ENCODE measurements at places on chromosomes 2 and 18. TPM values are rescaled to one million over a fixed set of nuclear protein-coding genes. Genes with fewer than 3 reads are reported as not detected.

DNA sequence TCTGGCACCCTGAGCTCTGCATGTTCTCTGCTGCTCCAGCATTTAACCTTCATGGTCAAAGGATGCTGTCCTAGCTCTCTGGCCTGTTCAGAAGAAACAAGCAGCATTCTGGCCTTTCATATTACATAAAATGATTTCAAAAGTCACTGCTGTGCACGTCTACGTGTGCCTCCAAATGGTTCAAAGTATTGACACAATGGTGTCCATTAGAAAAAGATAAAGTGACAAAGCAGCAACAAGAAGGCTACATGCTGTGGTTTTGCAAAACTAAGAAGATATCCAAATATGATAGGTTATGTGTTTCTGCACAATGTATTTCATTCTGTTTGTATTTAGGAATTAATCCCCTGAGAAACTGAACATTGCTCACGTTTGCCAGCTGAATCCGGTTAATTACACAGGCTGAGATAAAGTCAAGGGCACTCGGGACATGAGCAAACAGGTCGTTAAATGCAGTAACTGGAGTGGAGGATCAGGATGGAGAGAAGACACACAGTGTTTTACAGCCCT lies 258.5 kb downstream of the DOK6 start:
- no peaks in the 10 kb centered on the region for H3K36me3 ChIP-seq
- H3K4me3 ChIP-seq = no peak overlapping the region
- no peaks in the 10 kb centered on the region for H3K27me3 ChIP-seq

DNA sequence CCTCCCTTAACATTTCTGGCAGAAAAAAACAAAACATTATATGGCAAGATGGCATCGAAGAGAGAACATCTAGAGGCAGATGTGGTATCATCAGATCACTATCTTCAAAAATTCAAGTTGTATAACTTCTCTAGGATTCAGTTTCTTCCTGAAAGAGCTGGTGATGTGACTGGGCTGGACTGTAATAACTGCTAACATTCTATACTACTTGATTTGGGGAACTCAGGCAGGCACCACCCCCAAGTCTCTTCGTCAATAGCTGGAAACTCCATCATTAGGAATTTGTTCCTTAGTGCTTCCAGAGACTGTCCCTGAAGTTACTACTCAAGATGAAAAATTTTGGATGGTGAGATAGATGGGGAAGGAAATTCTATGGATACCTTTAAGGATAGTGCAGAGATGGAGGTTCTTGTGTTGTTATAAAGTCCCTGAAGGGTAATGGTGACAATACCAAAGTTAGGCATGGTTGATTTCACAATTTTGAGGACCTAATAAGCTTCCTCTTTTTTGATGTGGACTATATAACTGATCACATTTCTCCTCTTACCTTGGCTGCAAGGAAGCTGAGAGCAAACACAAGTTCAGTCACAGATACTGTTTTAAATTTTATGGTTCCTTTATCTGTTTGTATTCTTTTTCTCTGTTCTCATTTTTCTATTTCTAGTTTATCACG lies 59.1 kb upstream of the PGAP1 start:
- H3K36me3 ChIP-seq = no peaks in the 10 kb centered on the region
- no peak overlapping the region for H3K4me3 ChIP-seq
- no peaks in the 10 kb centered on the region for H3K27me3 ChIP-seq

Gene BCL11A
- 23.9 TPM for total RNA-seq

- no peak for DNase-seq
- H3K36me3 ChIP-seq = no peaks in the 10 kb centered on the region
- no peak overlapping the region for H3K4me3 ChIP-seq
- H3K27ac ChIP-seq = no peak overlapping the region
Measured at GRCh38 chr2:193793914-193794313, 1599.2 kb upstream of the TMEFF2 start.

- H3K27ac ChIP-seq = no peak within 1 kb of the TSS
- H3K4me3 ChIP-seq = no peak within 1 kb of the TSS
- no peaks in the 10 kb centered on the region for H3K27me3 ChIP-seq
Measured at GRCh38 chr18:5197032-5197434, at the start of gene AKAIN1. TSS of gene AKAIN1 (minus strand) at chr18:5197257. CDS start at chr18:5197053, 204 bp downstream.

DNA sequence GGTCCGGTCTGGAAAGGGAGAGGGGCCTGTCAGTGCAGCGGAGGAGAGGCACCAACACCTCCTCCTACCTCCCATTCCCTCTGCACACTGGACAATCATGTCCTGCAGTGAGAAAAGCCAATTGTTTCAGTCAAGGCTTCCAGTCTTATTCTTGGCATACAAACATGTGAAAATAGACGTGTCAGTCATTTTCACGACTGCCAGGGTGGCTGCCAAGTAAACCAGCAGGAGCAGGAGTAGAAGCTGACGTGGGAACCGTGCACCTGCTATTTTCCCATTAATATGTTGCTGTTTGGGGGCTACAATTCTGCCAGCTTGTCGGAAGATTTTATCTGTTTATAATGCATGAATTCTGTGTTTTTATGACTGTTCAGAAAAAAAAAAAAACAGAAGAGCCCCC lies 202.3 kb downstream of the SPP2 start:
- no peak for DNase-seq
- H3K27me3 ChIP-seq = no peaks in the 10 kb centered on the region
- H3K36me3 ChIP-seq = no peaks in the 10 kb centered on the region
- H3K27ac ChIP-seq = no peak overlapping the region
- H3K4me1 ChIP-seq = peaks cover 61% of the 10 kb centered on the region

DNA sequence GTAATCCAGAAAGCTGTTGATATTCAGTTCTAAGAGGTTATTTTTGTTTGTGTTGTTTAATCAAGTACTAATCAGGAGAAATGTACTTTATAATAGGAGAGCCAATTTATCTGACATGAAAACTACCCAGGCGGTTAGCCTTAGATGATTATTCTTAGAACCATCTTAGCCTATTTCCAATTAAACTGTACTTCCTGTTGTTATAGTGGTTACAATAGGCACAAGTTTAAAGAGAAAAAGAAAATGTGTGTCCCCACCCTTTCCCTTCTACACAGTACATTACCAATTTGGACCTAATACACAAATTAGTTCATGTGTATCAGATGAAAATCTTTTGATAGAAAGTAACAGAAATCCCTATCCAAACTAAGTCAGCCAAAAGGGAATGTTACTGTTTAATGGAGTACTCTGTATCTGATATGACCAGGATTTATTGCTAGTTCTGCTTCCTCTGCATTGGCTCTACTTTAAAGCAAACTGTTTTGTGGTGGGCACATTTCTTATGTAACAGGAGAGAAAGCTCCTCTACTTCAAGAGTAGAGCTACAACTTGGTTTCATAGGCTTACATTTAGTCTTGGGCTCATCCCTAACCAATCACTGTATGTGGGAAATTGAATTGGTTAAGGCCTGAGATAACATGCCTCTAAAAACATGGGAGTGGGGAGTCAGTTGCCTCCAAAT lies 217.9 kb downstream of the UBE2E3 start:
- no peak for DNase-seq
- no peak overlapping the region for H3K4me3 ChIP-seq
- H3K36me3 ChIP-seq = no peaks in the 10 kb centered on the region
- H3K27ac ChIP-seq = no peak overlapping the region
- no peaks in the 10 kb centered on the region for H3K27me3 ChIP-seq

Gene LOXHD1
- 0.19 TPM for total RNA-seq

GRCh38 chr2:98935777-98936352 lies at the start of gene CRACDL:
TSS of gene CRACDL (minus strand) at chr2:98936225. CDS start at chr2:98846800, 89,425 bp downstream.
- H3K4me1 ChIP-seq = peaks cover 17% of the 10 kb centered on the region
- no peaks in the 10 kb centered on the region for H3K36me3 ChIP-seq
- no peak for DNase-seq
- peak within 1 kb of the TSS; percentile 16 for H3K27ac ChIP-seq
- H3K27me3 ChIP-seq = peaks cover 57% of the 10 kb centered on the region
- H3K4me3 ChIP-seq = peak within 1 kb of the TSS; percentile 47

DNA sequence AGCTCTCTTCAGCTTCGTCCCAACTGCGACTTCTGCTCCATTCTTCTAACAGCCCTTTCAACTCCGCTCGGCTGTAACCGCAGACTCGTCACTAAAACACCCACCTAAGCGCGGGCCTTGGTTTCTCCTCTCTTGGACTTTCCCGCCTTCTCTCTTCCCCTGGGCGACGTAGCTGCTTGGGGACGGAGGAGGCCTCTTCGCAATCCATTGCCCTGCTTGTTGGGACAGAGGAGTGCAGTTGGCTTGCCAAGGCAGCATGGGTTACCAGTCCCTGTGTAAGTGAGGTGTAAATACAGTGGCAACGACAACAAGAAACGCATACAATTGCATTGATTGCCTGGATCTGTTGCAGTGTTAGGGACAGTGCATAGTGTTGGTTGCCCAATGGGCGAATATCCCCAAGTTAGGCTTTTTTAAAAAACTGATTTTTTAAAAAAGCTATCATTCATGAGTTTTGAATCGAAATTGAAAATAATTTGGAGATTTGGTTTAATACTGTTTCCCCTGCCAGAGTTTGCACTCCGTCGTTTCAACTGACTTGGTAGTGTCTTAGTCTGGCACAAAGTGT lies 484 bp upstream of the DARS1 start:
- H3K27me3 ChIP-seq = no peaks in the 10 kb centered on the region
- DNase-seq = no peak
- H3K36me3 ChIP-seq = no peaks in the 10 kb centered on the region

DNA sequence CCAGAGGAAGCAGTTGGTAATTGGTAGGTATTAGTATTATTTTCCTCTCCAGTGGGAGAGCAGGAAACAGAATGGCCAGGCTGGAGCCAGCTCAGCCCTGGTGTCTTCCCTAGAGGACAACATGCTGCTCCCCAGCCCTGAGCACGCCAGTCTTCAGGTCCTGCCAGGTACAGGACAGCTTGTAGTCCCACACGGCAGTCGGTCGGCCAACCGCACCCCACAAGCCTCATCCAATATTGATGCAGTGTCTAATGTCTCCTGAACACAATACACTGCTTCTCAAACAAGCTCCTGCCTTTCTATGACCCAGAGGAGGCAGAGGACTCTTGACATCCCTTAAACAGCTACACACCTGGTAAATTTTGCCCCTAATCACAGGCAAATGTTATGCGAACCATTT lies 71.0 kb upstream of the PPP1CB start:
- peaks cover 36% of the 10 kb centered on the region for H3K4me1 ChIP-seq
- no peak overlapping the region for H3K4me3 ChIP-seq
- no peak for DNase-seq
- H3K27me3 ChIP-seq = no peaks in the 10 kb centered on the region
- H3K36me3 ChIP-seq = no peaks in the 10 kb centered on the region

DNA sequence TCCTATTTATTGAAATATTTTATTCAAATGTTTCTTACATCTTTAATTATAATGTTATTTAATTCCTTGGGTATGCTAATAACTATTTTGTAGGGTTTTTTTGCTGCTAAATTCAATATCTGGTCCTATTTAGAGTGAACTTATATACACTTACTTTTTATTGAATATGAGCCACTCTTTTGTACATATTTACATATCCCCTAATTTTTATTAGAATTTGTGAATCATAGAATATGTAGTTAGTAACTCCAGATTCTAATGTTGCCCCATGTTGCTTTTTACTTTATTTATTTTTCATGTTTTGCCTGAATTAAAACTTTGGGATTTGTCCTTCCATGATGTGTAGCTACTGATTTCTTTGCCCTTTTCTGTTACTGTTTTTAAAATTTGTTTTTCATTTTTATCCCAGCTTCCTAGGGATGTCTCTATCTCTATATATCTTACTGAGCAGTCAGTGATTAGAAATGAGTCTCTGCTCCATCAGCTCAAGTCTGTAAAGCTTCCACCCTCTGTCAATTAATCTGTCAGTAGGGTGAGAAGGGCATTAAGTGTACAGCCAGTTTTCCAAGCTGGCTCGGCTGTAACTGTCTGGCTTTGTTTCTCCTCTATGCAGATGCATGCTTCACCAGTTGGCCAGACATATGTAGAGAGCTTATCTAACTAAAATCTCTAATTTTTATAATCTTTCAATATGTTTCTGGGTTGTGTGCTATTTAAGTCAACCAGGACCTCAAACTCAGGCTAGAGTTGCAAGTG lies 256.9 kb downstream of the CDH19 start:
- no peaks in the 10 kb centered on the region for H3K36me3 ChIP-seq
- no peaks in the 10 kb centered on the region for H3K4me1 ChIP-seq
- no peak for DNase-seq

Gene MC2R
- not detected for total RNA-seq

Gene TEKT4
- total RNA-seq = not detected

Gene CD28
- 0.42 TPM for total RNA-seq

- no peaks in the 10 kb centered on the region for H3K4me1 ChIP-seq
- H3K36me3 ChIP-seq = no peaks in the 10 kb centered on the region
- no peaks in the 10 kb centered on the region for H3K27me3 ChIP-seq
- DNase-seq = no peak
Measured at GRCh38 chr18:51884039-51884438, 456.0 kb upstream of the DCC start.

DNA sequence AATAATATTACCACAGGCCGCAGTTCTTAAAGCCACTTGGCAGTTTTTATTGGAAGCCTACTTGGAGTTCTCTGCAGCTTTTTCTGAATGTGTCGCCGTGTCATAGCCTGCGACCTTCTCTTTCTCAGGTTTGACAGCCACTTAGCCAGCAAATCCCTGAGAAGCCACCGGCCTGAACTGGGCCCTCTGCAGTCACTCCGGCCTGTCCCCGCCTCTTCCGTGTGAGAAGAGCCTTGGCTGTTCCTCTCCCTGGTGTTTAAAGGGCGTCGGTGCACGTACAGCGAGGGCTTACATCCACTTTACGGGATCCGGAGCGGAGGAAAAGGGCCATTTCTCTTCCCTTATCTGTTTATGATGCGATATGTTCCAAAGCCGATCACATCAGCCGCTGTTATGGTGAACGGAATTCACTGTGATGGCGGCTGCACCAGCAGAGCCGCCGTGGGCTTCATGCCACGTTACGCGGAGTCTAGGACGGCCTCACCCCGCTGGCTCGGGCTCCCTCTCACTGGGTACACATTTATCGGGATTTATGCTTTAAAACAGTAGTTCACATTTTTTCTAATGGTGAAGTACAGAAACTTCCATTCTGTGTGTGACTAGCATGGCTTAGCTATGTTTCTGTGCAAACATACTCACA lies 66.8 kb downstream of the GBX2 start:
- no peak overlapping the region for H3K4me3 ChIP-seq
- H3K27ac ChIP-seq = no peak overlapping the region
- no peaks in the 10 kb centered on the region for H3K36me3 ChIP-seq
- H3K4me1 ChIP-seq = no peaks in the 10 kb centered on the region

DNA sequence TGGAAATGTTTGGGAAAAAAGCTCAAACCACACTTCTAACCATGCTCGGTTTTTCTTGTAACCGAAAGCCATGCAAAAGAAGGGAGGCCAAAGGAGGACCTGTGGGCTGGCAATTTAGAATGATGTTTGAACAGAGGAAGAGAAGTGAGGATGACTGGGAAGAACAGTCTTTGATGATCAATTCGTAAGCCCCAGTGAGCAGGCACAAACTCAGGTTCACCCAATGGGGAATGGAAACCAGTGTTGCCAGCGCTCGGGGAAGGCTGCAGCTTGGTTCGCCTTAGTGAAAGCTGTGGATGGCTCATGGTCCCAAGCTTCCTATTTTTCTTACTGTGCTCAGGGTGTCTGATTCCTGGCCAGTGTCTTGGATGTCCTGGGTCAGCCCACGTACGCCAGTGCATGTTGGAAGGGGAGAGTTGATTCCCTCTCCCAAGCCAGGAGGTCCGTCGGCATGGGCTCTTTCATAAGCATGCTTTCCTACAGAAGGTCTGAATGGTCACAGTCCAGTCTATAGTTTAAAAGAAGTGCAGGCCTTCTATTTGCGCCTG lies 79.2 kb downstream of the VAPA start:
- no peaks in the 10 kb centered on the region for H3K36me3 ChIP-seq
- H3K27ac ChIP-seq = peak overlapping the region; percentile 58
- no peaks in the 10 kb centered on the region for H3K4me1 ChIP-seq
- no peak for DNase-seq
- H3K4me3 ChIP-seq = no peak overlapping the region
- peaks cover 10% of the 10 kb centered on the region for H3K27me3 ChIP-seq
